ENCODE measurements at places on chromosomes 6 and 20.
A peak's percentile ranks its signal among the peaks of the same experiment; 100 is the strongest.

- DNase-seq, result no peak
Observed at GRCh38 chr20:36688630-36689029, 42.6 kb upstream of the SLA2 start.

- DNase-seq, result no peak
Observed at GRCh38 chr6:21668795-21669194, 75.2 kb downstream of the SOX4 start.

DNA sequence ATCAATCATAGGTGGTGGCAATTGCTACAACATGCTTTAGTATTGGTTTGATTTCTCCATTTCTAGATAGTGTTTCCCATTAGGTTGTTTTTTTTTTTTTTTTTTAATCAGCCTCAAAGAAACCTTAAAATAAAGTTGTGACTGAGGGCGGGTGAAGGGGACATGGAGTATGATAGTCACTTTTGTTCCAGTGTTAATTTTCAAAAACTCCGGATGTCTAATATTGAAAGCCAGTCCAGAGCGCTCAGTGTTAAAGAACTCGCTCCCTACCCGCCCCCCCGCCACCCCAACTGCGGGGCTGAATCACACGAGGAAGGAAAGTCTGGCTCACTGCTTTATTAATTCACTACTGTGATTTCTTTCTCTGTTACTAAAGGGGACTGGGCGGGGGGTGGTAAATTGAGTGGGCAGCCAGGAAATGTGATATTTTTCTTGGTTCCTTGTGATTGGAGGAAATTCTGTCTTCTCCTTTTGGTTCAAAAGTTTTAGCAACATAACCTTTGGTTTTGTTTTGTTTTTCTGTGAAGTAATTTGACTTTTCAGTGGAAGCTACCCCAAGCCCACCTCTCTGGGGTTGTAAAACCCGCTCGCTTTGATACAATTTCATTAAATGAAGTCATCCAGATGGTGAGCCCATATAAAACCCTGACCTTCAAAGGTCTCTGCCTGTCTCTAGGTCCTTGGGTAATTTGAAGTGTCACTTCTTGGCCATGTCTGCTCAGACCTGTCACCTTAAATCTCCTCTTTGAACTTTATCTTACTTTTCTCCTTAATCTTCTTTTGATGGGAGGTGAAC lies 38.0 kb downstream of the TNFAIP3 start:
- DNase-seq, result no peak

DNA sequence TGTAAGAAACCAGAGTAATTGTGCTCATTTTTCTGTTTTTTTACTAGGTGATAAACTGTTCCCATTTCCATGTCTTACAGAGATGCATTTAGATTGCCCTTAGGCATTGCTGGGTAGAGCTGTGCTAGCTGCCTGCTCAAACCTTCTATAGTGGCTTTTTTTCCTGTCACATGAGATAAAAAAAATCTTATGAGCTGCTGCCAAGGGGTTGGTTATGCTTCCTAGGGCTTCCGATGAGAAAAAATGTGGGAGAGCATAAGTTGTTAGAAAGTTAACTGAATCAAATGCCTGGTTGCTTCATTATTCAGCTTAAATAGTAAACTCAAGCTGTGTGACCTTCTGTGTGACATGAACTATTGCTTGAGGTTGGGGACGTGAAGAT lies 50.0 kb upstream of the NOX3 start:
- no peak for DNase-seq

GRCh38 chr6:156533872-156534524 lies 243.2 kb upstream of the ARID1B start:
- no peak for DNase-seq

DNA sequence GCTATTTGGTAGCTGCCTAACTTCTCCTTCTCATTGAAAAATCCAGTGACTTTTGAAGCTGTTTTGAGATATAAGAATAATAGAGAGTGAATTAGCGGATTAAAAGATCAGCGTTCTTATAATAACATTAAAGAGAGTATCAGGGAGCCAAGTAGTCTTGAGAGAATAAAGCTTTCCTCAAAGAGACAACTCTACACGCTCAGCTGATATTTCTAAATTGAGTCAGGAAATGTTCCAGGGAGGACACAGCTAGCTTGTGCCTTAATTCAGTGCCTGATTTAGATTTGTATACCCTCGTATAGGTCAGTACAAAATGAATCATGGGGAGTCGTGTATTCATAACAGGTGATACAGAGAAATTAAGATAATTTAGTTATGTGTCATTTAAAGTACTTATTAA lies 75.1 kb upstream of the QKI start:
- DNase-seq, result no peak

DNA sequence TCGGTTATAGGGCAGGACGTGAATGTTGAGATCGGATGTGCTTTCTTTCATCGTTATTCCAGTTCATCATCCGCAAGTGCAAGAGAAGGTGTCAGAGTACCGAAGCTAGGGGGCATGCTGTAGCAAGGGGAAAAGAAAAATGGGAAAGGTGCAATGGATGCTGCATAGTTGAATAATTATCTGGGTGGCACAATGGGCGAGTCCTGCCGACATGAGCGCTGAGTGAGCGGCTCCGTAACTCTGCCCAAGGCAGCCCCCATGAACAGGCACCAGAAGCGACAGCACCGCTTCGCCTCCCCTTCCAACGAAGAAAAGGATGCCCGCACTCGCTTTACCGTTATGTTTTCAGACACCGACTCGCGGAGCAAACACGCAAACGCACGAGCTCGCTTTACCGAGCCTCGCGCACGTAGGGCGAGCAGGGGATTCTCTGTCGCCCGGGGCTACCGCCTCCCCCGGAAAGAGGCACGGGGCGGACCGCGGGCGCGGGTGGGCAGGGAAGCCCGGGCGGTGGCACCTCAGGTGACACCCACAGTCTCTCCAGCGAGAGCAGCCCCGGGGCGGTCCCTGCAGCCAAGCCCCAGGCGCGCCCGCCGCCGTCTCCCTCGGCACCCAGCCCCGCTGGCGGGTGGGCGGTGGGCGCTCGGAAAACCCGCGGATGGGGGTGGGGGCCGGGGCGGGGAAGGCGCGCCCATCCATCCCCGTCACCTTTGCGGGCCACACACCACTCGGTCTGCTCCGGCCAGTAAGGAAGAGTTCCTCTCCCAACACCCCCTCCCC lies 654 bp downstream of the WASF1 start:
- peak; percentile 88 for DNase-seq

DNA sequence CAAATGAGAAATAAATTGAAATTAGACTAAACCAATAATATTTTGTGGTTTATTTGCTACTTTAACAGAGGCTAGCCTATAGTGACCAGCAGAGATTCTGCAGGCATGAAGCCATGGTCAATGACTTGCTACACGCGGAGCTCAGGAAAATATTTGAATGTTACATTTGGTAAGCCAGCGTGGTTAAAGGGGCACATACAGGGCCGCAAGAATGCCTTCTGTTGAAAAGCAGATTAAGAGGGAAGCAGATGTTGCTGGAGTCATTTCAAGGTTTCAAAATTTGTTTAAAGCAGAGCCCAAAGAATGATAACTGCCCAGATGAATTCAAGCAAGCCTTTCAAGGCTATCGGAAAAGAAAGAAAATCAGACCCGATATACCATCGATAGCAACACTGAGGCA lies 294.3 kb upstream of the MAN1A1 start:
- no peak for DNase-seq

DNA sequence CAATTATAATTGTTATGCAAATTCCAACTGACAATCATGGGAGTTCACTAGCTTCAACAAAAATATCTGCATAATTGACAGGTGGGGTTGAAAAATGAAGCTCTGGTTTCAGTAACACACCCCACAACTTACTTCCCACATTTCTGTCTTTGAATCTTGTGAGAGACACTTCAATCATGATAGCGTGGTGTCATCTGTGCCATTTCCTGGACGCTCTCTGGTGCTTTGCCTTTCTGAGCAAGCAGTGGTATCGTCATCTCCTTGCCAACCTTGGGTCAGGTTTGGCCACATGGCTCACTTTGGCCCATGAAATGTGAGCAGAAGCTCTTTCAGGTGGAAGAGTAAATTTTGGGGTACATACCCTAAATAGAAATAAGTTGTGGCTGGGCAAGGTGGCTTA lies 10.2 kb downstream of the BMP7 start:
- no peak for DNase-seq

- DNase-seq, result peak; percentile 56
Observed at GRCh38 chr6:46323312-46323965, 152.7 kb upstream of the ENPP5 start.

- no peak for DNase-seq
Observed at GRCh38 chr6:46521464-46521971, 30.3 kb upstream of the RCAN2 start.

- no peak for DNase-seq
Observed at GRCh38 chr6:35742842-35743241, 6.0 kb downstream of the ARMC12 start.

- no peak for DNase-seq
Observed at GRCh38 chr6:55319961-55320695, 7.1 kb upstream of the GFRAL start.

DNA sequence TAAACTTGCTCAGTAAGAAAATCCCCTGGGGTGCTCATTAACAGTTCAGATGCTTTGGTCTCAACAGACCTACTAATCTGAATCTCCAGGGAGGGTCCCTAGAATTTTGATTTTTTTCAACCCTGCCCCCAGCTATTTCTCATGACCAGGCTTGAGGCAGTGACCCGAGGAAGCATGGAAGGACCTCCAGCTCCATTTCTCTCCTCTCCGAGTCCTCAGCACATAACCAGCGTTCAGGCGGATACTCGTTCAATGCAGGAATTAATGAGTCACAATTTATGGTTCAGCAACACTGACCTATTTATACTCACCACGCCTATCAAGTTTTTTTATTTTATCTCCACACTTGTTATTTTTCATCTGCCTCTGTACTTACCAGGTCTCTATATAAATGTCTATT lies 369.2 kb upstream of the CDH4 start:
- no peak for DNase-seq

GRCh38 chr20:57124800-57125517 lies 141.5 kb downstream of the BMP7 start:
- no peak for DNase-seq

- no peak for DNase-seq
Observed at GRCh38 chr6:146017672-146018071, 11.2 kb upstream of the GRM1 start.

DNA sequence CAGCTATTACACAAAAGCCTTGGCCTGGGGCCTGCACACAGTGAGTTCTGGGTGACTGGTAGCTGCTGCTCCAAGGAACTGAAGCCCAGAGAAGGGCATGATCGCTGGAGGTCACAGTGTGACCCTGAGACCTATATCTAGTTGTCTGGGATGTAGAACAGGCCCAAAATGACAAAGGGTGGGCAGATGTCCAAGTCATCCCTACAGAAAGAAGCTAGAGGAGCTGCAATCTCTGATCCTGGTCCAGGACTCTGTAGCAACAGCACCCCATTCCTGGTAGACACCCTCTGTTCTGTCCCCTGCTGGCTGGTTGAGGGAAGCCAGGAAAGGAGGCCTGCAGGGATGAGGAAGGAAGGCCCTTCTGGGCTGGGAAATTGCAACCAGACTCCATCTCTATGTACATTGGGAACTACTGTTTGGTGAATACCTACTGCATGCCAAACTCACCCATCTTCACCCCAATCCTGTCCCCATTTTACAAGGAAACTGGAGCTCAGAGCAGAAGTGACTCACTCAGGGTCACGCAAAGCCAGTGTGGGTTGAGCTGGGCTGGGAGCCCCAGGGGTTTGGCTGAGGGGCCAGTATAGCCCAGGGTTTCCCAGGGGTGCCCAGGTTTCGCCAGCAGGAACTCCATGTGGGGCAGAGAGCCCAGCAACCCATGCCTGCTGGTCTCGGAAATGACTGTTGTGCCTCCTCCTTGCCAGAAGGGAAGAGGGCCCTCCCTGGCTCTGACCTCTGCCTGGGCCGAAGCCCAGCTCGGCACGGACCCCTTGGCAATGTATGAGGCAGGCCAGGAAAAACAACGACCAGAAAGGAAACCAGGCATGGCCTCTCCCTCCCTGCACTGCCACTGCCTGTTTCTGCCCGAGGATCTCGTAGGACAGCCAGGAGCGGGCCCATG lies 44.9 kb upstream of the TLDC2 start:
- DNase-seq, result peak; percentile 78

GRCh38 chr6:88869263-88870020 lies 94.0 kb downstream of the RNGTT start:
- DNase-seq, result no peak

GRCh38 chr20:63167026-63167917 lies 48.7 kb downstream of the YTHDF1 start:
- DNase-seq, result no peak

- DNase-seq, result no peak
Observed at GRCh38 chr6:37943436-37944058, 124.0 kb downstream of the ZFAND3 start.

DNA sequence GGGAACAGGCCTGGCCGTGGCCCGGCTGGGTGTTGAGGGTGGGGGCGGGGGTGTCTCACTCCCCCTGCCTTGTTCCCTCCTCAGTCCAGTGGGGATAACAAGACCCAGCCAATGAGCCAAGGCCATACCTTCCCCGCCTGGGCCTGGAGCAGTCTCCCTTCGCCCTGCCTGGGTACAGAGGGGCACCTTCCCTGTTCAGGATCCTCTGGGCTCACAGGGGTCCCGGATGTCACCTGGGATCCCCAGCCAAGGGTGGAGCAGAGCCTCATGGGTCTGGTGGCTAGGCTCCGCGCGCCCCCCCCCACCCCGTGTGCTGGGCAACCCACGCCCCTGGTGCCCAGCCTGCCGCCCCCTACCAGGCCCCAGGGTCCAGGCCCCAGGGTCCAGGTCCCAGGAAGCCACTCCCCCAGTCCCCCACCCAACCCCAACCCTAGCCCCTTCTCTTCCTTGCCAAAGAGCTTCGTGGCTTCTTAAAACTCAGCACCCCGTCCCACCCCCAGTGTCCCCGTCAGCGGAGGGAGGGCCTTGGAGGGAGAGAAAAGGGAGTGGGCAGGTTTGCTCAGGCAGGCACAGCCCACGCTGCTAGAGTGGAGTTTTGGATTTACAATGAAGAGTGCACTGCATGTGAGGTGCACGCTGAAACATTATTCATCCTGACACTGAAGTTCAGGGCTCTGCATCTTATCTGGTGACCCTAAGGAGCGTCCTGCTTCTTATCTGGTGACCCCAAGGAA lies 11.8 kb downstream of the HRH3 start:
- DNase-seq, result peak; percentile 32

DNA sequence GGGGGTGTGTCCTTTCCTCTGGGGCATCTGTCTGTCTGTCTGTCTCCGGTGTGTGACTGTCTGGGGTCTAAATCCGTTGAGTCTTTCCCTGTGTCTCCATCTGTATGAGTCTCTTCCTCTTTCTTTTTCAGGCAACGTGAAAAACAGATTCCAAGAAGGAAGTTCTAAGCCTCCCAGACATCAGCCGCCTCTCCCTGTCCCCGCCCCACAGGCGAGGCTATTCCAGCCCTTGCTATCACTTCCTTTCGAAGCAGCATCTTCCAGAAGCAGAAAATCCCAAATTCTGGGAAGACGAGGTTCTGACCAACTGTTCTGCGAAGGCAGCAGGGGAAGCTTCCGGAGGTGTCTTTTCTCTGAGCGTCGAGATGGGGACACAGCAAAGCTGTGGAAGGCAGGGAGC lies 34.0 kb downstream of the PMEPA1 start:
- DNase-seq, result no peak

DNA sequence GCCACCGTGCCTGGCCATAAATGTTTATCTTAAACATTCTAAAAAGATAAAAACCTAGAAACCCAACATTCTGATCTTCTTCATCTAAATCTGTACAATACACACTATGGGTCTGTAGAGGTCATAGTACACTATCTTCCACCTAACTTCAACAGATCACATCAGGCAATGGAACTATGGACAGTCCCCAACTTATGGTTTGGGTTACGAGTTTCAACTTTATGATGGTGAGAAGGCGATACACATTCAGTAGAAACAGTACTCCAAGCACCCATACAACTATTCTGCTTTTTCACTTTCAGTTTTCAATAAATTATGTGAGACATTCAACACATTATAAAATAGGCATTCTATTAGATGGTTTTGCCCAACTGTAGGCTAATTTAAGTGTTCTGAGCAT lies 23.1 kb downstream of the FKBP5 start:
- no peak for DNase-seq
